ENCODE measurements at places on chromosomes 7 and 10.

GRCh38 chr7:39056153-39056552 is 78.4 kb downstream of the POU6F2 start:
- no peak for DNase-seq

DNA sequence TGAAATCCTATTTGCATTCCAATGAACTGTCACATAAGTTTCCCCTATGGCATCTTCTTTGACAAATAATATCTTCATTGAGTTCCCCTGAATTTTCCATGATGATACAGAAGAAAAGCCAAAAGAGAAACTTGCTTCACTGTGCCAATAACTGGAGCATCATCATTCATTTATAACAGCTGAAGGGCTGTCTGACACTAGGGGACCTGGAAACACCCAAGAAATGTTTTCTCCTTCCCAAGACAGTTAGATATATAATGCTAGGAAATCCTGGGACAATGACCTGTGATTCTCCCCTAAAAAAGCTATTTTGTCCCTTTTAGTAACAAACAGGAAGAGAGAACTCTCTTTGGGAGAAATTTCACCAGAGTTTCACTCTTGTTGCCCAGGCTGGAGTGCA is 133.6 kb downstream of the SEMA3C start:
- DNase-seq = no peak

- no peak for DNase-seq
Observed at GRCh38 chr10:100737355-100738054, 7.9 kb upstream of the PAX2 start.

DNA sequence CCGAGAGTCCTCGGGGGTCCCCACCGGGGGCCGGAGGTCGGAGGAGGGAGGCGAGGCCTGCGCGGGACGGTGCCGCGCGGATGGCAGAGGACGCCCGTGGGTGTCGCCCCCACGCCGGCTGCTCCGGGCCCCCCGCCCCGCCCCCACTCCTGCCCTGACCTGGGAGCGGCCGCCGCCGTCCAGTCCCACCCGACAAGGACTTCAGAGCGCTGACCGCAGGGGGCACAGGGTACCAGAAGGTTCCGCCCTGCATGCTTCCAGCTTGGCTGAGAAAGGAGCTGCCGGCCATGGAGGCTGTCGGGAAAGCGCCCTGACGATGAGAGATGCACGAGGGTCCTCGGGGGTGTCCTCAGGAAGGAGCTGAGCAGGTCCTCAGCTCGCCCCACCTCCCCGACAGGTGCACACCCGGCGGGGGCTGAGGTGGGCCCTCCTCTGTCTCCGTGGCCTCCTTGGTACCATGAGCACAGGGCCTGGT is 57.0 kb upstream of the DNAJB6 start:
- DNase-seq = no peak

DNA sequence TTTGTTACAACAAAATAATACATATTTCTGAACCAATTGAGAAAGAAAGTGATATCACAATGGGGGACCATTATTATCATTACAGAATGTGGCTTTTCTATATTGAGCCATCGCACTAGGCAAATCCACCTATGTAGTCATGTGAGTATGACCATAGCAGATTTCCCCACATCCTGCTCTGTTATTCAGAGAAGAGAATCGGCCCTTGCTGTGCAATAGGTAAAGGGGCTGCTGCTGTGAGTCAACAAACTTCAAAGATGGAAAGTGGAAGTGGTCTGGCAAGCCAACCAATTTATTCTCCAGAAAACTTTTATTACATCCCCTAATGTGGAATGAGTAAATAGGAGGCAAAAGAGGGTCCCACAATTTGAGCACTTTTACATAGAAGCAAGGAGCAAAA is 573.4 kb downstream of the ETV1 start:
- no peak for DNase-seq

DNA sequence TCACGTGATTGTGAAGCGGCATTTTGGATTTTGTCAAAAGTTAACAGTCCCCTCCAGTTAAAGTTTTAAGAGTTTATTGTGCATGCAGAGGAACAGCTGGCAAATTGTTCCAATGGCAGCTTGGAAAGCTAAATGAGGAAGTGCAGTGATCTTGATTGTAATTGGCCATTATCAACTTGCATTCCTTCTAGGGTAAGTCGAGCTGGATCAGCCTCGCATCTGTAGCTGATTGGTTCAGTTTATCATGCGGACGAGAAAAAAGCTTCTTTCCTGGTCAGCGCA is 566 bp downstream of the ZNF789 start:
- no peak for DNase-seq

- DNase-seq = no peak
Observed at GRCh38 chr10:110802090-110802489, 69.6 kb upstream of the PDCD4 start.

DNA sequence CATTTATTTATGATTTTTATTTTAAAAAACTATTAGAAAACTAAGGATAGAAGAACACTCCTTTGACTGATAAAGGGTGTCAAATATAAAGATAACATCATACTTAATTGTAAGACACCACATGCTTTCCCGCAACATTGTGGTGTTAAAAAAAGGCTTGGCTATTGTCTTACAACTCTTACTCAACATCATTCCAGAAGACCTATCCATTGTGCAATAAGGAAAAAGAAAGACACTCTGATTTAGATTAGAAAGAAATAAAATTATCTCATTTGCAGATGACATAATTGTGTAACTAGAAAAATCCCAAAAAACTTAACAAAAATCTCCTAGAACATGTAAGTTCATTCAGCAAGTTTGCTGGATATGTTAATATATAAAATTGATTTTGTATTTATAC is 296.7 kb upstream of the GNAI1 start:
- DNase-seq = no peak

DNA sequence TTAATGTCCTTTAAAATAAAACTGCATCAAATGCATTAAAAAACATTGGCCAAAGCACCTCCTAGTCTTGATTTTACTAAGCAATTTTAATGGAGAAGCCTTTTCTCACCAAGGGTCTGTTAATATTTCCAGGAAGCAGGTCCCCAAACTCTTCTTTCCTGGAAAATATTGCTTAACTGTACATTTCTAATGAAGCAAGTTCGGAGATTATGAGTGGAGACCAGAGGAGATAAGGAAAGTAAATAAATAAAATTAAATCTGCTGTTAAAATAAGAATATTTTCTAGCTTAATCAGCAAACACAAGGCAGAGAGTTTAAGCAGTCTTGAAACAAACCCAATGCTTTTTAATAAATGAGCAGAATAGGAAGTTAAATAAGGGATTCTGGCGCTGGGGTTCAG is 322.4 kb downstream of the PTEN start:
- no peak for DNase-seq

GRCh38 chr10:32103721-32104120 is 47.5 kb upstream of the KIF5B start:
- DNase-seq = no peak

- no peak for DNase-seq
Observed at GRCh38 chr7:8382004-8382730, 51.2 kb upstream of the NXPH1 start.

- DNase-seq = no peak
Observed at GRCh38 chr7:100532165-100533022, 6.6 kb upstream of the AGFG2 start.

DNA sequence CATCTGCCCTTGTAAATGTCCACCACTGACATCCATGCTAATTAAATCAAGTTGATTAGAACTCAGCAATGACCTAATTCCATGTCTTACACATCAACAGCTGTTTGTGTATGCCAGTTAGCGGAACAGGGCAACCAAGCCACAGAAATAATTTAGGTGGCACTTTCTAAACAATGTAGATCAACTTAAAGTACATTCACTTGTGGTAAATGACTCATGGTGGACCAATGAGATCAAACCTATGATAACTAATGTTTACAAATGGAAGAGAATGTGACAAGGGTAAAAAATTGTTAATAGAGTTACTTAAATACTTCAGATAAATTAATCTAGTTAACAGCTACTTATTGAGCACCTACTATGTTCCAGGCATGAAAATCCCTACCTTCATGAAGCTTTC is 63.1 kb upstream of the ICA1 start:
- DNase-seq = no peak

DNA sequence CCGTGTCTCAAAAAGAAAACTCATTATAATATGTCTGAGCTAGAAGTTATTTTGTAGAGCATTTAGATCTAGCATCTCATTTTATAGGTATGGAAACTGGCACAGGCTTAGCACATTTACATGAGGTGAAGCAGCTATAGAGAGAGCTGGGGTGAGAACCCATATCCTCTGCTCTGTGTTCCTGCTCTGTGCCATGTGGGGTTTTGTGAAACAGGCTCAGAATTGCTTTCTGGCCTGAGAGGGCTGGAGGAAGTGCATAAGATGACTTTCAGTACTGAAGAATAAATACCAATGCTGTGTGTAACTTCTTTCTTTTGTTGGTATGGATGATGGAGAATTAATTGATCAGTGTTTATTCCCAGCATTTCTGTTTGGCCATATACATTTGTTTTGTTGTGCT is 159.1 kb downstream of the LRRC4 start:
- DNase-seq = no peak

DNA sequence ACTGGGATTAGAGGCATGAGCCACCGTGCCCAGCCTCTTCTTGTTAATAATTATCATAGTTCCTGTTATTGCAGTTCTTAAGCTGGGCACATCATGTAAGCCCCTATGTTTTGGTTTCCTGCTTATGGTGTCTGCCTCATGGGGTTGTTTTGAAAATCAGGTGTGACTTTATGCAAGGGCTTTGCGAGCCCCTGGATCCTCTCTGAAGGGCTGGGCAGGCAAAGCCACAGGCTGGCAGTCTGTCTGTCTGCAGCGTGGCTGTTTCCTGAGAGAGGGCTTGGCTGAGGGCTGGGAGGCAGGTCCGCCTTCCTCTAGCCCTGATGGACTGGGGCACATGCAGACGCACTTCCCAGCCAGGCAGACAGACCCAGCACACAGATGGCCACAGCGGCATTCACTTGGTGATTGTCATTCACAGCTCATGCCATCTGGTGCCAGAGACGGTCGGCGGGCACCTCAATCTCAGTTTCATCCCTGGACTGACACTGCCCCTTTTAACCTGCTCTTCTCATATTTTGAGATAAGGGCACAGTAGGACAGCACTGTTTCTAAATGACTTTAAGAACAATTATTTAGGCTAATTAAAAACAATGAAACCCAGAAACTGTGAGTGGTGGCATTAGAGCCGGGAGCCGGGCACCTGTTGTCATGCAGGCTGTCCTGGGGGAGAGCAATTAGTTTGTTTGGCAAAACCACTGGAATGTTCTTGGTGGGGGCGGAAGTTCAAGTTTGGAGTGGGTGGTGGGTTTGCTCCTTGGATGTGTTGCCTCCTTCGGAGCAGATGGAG is 35.5 kb downstream of the RBM20 start:
- no peak for DNase-seq

- no peak for DNase-seq
Observed at GRCh38 chr10:77139252-77140160, 498.1 kb downstream of the KCNMA1 start.
